ENCODE measurements at places on chromosomes 2 and 18.

- no peak for DNase-seq
Measured at GRCh38 chr18:36247036-36247435, 50.5 kb upstream of the FHOD3 start.

DNA sequence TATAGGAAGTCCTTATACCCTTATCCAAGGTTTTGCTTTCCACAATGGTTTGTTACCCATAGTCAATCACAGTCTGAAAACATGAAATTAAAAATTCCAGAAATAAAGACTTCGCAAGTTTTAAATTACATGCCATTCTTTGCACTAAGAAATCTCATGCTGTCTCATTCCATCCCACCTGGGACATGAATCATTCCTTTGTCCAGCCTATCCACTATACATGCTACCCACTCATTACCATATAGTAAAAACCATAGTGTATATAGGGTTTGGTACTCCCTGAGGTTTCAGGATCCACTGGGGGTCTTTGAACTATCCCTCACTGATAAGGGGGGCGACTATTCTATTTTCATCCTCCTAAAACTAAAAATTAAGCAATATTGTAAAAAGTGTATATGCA is 17.0 kb downstream of the SP3 start:
- no peak for DNase-seq

DNA sequence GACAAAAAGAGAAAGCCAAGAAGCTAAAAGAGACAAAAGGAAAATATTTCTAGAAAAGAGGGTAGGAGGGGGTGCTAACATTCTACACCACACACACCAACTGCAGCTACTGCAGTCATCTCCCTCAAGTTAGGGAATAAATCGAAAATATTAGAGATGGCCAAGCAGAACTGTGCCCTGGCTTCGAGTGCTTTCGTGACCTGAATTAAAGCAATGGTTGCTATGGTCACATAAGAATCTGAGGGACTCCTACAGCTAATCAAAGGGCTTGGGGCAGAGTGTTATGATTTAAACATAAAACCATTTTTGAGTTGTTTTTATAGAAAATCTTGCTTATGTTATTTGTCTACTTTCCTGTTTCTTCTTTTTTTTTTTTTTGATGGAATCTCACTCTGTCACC is 159.6 kb upstream of the HNRNPA3 start:
- no peak for DNase-seq

- no peak for DNase-seq
Measured at GRCh38 chr2:14632133-14632936, at the start of gene LRATD1. LRATD1 (plus strand) TSS chr2:14632717; CDS start chr2:14633980, 1,263 bp downstream.

GRCh38 chr18:42178376-42179080 is 223.5 kb downstream of the PIK3C3 start:
- DNase-seq: no peak

DNA sequence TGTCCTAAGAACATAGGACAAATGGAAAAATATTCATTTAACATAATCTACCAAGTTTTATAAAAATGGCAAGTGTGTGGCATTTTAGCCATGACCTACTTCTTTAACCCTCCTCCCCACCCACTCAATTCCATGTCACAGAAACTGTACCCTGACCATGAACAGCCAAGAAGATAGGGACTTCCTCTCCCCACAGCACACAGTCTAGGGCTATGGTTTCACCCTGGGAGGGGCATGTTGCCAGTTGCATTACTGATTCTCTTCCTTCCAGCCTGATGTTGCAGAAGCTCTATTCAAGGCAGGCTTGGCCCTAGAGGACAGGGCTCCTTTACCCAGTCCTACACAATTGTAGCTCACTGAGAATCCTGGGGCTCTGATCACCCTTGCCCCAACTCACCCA is 153.6 kb upstream of the KLF7 start:
- peak; percentile 47 for DNase-seq

GRCh38 chr2:136751406-136751805 is 13.9 kb upstream of the THSD7B start:
- no peak for DNase-seq

GRCh38 chr2:223855426-223855825 is 18.0 kb upstream of the AP1S3 start:
- no peak for DNase-seq

- DNase-seq: no peak
Measured at GRCh38 chr18:61368001-61368400, 34.8 kb downstream of the CDH20 start.
